ENCODE measurements at places on chromosomes 4 and X. TPM values are rescaled to one million over a fixed set of nuclear protein-coding genes. Genes with fewer than 3 reads are reported as not detected.
A peak's percentile ranks its signal among the peaks of the same experiment; 100 is the strongest.

DNA sequence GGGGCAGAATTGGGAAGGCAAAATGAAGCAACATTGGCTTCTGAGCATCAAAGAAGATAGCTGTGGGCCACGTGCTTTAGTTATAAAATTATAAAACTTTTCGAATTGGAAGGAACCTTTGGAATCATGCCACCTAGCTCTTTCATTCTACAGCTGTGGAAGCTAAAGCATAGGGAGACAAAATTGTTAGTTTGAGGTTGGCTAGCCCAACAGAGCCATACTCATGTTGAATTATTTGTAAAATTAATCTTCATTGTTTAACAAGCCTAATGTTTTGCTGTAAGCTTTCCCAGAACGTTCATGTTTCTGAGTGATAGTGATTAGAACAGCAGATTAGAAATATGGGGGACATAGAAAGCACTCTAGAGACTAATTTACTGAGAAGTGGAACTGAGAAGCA is 35.9 kb downstream of the HHIP start:
- DNase-seq, result no peak

GRCh38 chr4:188110741-188111471 is 1.5 kb upstream of the TRIML2 start:
- DNase-seq, result no peak

Gene FAM120C
- polyA plus RNA-seq, result 8.7 TPM

GRCh38 chr4:72468904-72469502 is 100.0 kb downstream of the ADAMTS3 start:
- no peak for DNase-seq

DNA sequence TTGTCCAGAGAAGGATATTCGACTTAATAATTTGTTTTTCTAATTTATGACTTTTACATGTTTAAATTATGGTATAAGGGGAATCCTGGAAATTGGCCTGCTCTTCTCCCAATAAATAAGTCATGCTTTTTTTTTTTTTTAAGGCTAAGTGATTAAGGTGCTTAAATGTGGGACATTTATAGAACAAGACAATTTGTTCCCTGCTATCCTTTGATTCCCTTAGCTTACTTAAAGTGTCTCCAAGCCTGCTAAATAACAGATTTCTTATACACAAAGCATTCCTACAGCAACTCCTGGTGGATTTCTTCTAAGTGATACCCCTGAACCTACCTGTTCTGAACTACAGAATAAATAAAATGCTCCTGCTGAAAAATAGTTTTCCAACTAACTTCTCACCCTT is 233.0 kb upstream of the UGT8 start:
- no peak for DNase-seq

GRCh38 chrX:48896611-48897011 is 957 bp downstream of the TIMM17B start:
- DNase-seq, result no peak

Gene HGFAC
- polyA plus RNA-seq, result 1.7 TPM

DNA sequence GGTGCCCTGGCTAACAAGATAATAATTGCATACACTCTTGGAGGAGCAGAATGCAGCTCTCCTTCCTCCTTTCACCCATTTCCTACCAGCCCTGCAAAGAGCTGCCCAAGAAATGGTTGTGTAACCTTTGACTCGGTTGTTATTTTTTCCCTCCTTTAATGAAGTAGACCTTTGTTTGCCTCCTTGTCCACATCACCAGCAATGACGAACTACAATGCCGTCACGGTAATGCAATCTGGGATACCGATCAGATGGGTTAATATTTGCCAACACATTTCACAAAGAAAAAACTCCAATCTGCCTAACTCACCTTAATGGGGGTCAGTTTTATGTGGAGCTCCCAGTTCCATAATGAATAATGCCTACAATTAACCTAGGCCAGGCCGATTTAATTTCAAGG is 32.0 kb downstream of the GPRIN3 start:
- peak; percentile 59 for DNase-seq

DNA sequence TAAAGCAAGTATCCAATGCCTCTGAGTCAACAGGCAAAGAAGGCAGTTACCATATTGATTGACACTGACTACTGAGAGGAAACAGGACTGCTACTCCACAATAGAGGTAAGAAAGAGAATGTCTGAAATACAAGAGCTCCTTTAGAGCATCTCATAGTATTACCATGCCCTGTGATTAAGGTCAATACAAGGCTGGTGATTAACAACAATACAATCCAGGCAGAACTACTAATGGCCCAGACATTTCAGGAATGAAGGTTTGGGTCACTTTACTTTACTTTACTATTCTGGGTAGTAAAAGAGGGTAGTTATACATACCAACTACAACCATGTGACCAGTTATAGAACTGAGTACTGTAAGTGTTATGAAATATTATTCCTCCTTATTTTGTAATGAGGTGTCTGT is 44.5 kb downstream of the BRWD3 start:
- DNase-seq, result no peak

DNA sequence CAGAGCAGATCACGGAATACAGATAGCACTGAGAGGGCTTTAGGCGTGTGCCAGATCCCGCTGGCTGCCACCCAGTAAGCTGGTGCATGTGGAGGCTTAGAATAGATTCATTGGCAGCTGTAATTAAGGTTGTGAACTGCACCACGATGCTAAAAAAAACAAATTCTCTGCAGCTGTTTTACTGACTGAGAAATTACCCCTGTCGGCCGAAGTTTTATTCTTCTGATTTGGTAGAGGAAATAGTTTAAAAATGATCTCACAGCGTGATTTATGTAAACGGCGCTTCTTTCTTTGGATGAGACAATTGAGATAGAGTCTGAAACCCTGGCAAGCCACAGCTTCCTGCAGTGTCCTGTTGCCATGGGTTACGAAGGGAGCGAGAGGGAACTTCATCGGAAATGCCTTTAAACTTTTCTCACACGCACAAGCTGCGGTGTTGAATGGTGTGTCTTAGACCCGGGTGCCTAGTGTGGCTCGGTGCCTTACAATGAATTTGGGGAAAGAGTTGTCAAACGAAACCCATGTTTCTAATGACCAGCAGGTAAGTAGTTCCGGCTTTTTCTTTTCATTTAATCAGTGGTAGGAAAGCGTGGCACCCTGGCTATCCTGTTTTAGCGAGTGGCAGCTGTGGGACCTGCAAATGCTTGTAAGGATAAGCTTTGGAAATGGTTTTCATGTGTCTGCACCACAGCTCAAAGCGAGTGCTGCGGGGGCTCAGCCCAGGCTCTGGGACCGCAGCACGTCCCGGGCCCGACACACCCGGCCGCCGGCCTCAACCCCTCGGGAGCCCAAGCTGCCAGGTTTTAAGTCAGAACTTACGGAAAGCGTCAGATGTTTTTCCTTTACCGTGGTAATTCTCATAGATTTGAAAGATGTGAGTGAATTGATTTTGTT is 71.7 kb upstream of the HGFAC start:
- peak; percentile 60 for DNase-seq

DNA sequence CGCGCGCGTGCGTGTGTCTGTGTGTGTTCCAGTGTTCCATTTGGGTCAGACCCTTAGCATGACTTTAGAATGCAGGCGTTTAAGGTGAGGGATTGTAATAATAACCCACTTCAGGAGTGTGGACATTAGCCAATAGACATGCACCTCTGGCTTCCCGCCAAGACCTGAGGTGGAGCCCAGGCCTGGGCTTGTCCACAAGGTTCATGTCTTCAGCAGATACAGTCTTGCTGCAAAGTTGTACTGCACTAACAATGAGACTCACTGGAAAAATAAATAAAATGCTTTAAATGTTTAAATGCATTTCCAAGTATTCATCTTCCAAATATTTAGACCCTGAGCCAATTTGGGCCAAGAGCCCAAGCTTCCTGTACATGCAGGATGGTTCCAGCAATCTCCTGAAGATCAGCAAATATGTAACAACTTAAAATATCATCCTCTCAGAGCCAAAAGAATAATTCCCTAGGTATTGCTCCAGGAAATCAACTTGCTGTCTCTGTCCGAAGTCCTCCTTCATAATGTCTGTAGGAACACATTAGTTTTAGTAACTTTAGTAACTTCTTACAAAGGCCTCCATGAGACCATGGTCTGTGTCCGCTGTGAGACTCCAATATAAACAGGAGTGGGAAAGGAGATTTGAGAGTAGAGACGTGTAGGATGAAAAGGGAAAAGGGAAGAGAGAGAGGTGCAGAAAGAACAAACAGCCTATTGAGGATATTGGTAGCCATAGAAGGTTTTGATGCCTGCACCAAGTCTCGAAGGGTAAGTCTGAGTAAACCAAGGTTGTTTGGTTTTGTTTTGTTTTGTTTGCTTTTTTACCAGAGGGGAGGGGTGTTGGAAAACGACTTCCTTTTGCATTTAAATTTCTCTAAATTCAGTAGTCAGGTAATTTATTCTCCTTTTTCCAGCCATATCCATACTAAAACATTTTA is 98.5 kb upstream of the KLF3 start:
- DNase-seq, result no peak

DNA sequence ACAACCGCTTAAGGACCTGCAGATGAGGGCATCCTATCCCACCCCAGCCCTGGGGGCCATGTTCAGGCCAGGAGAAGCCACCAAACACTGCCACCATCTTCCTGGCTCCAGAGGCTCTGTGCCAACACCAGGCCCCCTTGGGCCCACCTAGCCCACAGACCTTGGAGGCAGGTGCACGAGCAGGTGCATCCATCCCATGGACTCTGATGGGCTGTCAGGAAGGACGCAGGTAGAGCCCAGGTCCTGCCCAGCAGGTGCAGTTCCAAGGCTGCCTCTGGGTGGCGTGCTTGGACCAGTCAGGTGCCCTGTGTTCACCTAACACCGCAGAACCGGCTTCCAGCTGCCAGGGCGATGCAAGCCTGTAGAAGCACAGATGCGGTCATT is 22.8 kb upstream of the PDE6B start:
- peak; percentile 69 for DNase-seq

GRCh38 chrX:9659571-9660195 is 106.0 kb downstream of the GPR143 start:
- no peak for DNase-seq

- DNase-seq, result no peak
These were observed 8.9 kb upstream of the TMEM165 start for GRCh38 chr4:55386840-55387239.

DNA sequence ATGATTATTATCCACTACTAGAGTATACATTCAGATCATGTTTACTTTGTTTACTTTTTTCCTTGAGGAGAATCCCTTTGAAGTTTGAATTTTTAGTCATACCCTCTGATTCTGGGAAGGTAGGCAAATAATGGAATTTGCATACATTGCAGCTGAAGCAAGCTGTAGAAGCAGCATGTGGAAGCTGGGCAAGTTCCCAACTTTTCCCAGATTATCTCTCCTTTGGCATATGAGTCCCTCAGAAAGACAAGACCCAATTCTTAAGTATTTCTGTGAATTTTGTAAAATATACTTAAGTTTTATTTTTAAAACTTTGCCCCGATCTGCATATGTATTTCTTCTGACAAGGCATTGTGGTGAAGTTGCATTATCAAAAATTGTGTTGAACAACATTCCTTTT is 94.9 kb downstream of the CNKSR2 start:
- no peak for DNase-seq

Gene SSX2B
- polyA plus RNA-seq, result 0.34 TPM

- DNase-seq, result no peak
These were observed 13.3 kb upstream of the CD99 start for GRCh38 chrX:2677764-2678163.

Measured in renal pelvis (tissue), 12 donors.